CD8-positive, alpha-beta memory T cell (primary cell): ENCODE measurements at places on chromosomes 5 and 9. TPM values are rescaled to one million over a fixed set of nuclear protein-coding genes. Genes with fewer than 3 reads are reported as not detected.

Gene KCNV2
- not detected for total RNA-seq

DNA sequence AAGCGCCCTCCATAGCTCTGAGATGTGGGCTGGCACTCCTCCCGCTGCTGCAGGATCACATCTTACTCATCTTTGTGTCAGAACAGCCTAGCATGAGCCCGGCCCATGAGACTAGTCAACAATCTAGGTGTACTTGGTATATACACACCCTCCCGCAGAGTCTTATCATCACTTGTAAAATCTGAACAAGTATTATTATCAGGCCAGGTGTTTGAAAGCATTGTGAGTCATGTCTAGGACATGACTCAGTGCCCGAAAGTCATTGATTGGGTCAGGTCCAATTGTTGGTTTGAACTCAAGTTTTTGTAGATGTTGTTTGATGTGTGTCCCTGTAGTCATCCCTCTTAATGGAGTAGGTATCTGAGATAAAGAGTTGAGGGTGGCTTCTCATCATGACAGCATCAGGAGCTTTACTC lies 108.7 kb downstream of the CFAP90 start:
- no peak for DNase-seq

GRCh38 chr5:143279698-143280097 lies 123.8 kb downstream of the NR3C1 start:
- DNase-seq, result no peak

- no peak for DNase-seq
These were observed 17.2 kb downstream of the C5orf63 start for GRCh38 chr5:127055880-127056653.

- no peak for DNase-seq
These were observed 171.0 kb downstream of the ARRDC3 start for GRCh38 chr5:91211997-91212713.
